HepG2 (cell line): ENCODE measurements at places on chromosomes 12 and 14. TPM values are rescaled to one million over a fixed set of nuclear protein-coding genes. Genes with fewer than 3 reads are reported as not detected.

DNA sequence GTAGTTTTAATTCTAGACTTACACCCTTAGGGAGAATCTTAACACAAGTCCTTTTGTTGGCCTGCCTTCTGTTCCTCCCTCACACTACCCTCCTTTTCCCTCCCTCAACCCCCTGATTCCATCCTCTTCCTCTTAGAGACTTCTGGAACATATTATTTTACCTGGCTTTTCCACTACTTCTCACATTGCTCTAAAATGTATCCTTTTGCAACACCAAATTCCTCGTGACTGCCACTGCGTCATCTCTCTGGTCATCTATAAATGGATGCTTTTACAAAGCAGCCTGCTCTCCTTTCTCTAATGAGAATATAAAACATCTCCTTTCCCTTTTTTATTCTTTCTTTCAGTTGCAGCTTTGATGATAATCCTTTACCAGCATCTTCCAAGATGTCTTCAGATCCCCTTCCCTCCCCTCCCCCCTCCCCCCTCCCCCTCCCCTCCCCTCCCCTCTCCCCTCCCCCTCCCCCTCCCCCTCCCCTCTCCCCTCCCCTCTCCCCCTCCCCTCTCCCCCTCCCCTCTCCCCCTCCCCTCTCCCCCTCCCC lies 93.6 kb downstream of the DIP2B start:
- H3K27ac ChIP-seq, result no peak overlapping the region
- no peak for DNase-seq
- H3K4me3 ChIP-seq, result no peak overlapping the region
- H3K36me3 ChIP-seq, result no peaks in the 10 kb centered on the region; the same call in 1 of the 2 replicates
- H3K4me1 ChIP-seq, result peaks cover 30% of the 10 kb centered on the region

The HOXC13 gene
- total RNA-seq, result 0.07 TPM in 2 replicates

- no peaks in the 10 kb centered on the region for H3K36me3 ChIP-seq
- H3K4me1 ChIP-seq, result no peaks in the 10 kb centered on the region
- H3K27me3 ChIP-seq, result no peaks in the 10 kb centered on the region
These were observed 179.9 kb upstream of the ATF7IP start for GRCh38 chr12:14185427-14186192.

DNA sequence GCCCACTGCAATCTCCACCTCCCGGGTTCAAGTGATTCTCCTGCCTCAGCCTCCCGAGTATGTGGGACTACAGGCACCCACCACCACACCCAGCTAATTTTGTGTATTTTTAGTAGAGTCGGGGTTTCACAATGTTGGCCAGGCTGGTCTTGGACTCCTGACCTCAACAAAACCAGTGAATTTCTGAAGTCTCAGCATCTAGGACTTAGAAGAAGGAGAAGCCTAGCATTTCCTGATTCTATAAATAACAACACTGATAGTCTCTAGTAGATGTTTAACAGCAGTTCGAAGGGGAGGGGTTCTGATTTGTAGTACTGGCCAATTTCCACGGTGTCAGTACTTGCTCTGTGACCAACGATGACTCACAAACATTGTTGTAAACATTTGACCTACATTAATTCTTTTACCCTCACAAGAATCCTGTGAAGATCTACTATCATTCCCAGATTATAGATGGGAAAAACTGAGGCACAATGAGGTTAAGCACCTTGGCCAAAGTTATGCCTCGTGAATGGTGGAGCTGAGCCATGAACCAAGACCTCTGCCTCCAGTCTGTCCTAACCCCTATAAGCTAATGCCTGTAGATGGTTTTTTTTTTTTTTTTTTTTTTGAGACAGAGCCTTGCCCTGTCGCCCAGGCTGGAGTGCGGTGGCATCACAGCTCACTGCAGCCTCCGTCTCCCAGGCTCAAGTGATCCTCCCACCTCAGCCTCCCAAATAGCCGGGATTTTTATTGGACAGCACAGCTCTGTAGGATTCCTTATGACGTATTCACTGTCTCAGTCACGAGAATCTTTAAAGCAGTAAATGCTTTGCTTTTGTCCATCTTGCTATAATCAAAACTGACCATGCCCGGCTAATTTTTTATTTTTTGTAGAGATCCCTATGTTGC lies 5.2 kb downstream of the P2RX4 start:
- H3K4me3 ChIP-seq, result no peak overlapping the region
- H3K36me3 ChIP-seq, result no peaks in the 10 kb centered on the region
- no peak overlapping the region for H3K27ac ChIP-seq
- peak; percentile 38 for DNase-seq
- H3K27me3 ChIP-seq, result no peaks in the 10 kb centered on the region
- H3K4me1 ChIP-seq, result peaks cover 49% of the 10 kb centered on the region

The STAT2 gene
- total RNA-seq, result 41.6 and 43.5 TPM in 2 replicates

The SLC2A14 gene
- total RNA-seq, result 6.6 and 7.7 TPM in 2 replicates

The RIMBP2 gene
- not detected in 2 replicates for total RNA-seq

DNA sequence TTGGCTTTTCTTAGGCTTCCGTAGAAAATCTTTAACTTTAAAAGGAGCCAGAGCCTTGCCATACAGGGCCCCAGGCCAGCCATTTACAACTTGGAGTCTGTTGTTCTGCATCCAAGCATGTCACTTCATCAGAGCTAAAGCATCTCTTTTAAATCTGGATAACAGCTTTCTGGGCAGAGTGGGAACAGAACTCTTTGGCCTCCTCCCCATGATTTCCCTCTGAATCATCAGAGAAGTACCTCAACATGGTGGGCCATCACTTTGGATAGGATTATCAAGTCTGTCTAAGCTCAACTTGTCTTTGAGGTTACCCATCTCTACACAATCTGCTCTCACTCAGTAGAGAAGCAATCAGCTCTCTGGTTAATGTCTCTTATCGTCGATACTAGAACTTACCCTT lies 170.9 kb downstream of the SLC6A15 start:
- no peak overlapping the region for H3K4me3 ChIP-seq
- no peak for DNase-seq
- no peaks in the 10 kb centered on the region for H3K4me1 ChIP-seq
- no peaks in the 10 kb centered on the region for H3K36me3 ChIP-seq
- H3K27ac ChIP-seq, result no peak overlapping the region

The LHX5 gene
- total RNA-seq, result not detected in 2 replicates

The INHBC gene
- 1.5 and 1.8 TPM in 2 replicates for total RNA-seq

GRCh38 chr12:126464153-126464552 lies 1398.9 kb downstream of the AACS start:
- no peaks in the 10 kb centered on the region for H3K36me3 ChIP-seq
- no peaks in the 10 kb centered on the region for H3K4me1 ChIP-seq
- H3K27ac ChIP-seq, result no peak overlapping the region
- no peak overlapping the region for H3K4me3 ChIP-seq
- DNase-seq, result no peak
